ENCODE measurements at places on chromosomes 2 and 18. TPM values are rescaled to one million over a fixed set of nuclear protein-coding genes. Genes with fewer than 3 reads are reported as not detected.

The TMEM200C gene
- total RNA-seq, result 1.6 TPM

The PLA2R1 gene
- total RNA-seq, result 24.1 TPM

The METTL5 gene
- total RNA-seq, result 763 TPM

DNA sequence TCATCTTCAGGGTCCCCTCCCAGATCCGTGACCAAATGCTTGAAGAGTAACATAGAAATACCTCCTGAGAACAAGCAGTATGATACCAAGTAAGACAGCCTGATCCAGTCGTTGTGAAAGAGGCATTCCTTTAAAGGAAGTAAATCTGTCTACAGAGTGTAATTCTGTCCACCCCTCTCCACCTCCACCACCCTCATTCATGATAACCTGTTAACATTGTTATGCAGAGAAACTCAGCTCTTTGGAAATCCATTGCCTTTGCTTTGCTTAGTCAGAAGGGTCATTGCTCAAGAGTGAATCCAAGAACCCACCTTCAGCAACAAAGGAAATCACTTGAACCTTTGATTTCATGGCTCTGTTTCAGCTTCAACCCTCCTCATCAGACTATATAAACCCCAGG, 155.6 kb downstream of the CYP26B1 start:
- DNase-seq, result no peak

DNA sequence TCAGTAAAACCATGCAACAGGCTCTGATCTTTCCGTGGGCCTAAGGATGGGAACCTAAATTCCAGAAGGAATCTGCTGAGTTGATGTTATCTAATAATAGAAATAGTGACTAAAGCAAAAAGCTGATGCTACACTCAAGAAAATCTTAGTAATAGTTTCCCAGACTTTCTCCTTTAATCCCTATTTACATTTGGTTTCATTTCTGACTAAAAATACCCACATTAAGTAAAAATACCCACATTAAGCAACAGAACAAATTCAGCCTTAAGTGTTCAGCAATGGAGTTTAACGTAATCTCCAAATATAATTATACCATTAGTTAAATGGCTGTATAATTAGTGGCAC, 50.3 kb downstream of the CCBE1 start:
- DNase-seq, result no peak

GRCh38 chr2:234950730-234951663, 820 bp upstream of the SH3BP4 start:
- no peak for DNase-seq

The TUBA3E gene
- total RNA-seq, result not detected

The SIX3 gene
- total RNA-seq, result not detected

GRCh38 chr2:187982668-187983067, 309.0 kb upstream of the GULP1 start:
- no peak for DNase-seq

- DNase-seq, result no peak
Observed at GRCh38 chr2:78979380-78980151, 45.9 kb upstream of the REG3G start.

- DNase-seq, result no peak
Observed at GRCh38 chr2:217069263-217070042, 209.6 kb upstream of the TNP1 start.

DNA sequence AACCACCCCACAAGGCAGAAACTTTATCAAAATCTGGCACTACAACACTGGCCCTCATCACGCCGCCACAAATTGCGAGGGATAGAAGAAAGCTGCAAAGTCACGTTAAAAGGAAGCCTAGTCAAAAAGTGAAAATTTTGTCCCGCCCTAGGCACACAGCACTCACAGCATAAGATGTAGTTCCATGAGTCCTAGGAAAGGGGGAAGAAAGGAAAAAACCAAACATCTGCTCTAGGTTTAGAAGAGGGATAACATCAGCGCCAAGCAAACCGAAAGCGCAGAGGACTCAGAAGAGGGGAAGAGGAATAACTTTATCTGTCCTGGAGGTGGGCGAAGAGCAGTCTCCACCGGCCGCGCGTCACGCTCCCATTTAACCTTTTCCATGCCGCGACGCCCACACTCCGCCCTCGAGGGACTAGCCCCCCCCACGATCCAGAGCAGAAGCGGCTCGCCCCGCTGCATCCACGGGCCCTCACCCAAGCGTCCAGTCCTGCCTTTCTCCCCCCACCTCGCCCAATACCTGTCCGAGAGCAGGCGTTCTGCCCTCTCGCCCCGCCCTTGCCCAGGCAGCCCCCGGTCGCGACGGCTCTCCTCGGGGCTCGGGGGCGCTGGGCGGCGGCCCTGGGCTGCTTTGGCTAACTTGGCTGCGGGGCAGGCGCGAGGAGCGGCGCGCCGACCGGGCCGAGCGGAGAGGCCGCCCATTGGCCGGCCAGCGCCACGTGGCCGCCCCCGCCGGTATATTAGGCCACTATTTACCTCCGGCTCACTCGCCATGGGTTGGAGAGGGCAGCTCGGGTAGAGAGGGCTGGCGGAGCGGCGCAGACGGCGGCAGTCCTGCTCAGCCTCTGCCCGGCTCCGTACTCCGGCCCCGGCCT, at the start of gene HOXD1:
Gene HOXD1 (plus strand): TSS at position 770 of the 875 bp plus-strand sequence. CDS start 134 bp downstream, outside the sequence.
- DNase-seq, result peak; percentile 50

DNA sequence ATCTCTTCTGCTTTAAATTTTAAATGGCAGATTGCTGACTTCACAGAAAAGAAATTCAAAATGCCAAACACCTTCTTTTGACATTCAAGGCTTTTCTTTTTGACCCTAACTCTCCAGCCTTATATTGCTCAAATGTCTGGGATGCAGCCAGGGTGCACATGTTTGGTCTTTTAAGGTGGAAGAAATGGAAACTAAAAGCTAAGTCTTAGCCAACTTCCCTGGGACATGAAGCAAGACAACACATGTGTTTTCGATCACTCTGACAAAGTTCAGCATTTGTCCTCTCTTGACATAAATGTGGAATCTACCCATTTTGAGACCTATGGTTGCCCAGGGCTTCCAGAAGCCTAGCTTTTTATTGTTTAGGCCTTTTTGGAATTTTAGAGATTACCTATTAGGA, 161.6 kb downstream of the RDH14 start:
- DNase-seq, result no peak

DNA sequence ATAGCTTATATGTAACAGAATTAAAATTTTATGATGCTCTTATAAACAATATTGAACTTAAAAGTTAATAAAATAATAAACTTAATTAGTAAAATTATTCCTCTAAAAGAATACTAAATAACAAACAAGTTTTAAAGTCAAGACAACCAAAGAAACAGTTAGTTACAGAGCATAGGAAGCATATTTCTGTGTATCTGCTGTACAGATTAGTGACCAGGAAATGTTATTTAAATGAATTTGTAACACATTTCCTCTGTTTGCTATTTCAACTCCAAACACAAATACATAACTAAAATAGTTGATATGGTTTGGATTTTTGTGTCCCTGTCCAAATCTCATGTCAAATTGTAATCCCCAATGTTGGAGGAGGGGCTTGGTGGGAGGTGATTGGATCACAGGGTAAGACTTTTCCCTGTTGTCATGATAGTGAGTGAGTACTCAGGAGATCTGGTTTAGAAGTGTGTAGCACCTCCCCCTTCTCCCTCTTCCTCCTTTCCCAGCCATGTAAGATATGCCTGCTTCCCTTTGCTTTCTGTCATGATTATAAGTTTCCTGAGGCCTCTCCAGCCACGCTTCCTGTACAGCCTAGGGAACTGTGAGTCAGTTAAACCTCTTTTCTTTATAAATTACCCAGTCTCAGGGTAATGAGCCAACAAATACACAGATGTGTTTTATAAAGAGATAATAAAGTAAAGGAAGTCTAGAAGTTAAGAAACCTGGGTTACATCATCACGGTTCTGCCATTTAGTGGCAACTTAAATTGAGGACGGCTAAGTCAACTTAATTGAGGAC, 51.8 kb downstream of the ROCK2 start:
- no peak for DNase-seq

- no peak for DNase-seq
Observed at GRCh38 chr2:240133401-240133800, 2.7 kb downstream of the COPS9 start.

- peak; percentile 17 for DNase-seq
Observed at GRCh38 chr2:39593439-39594393, 72.0 kb upstream of the TMEM178A start.

The RAB10 gene
- 108 TPM for total RNA-seq

- no peak for DNase-seq
Observed at GRCh38 chr2:3557639-3558204, 411 bp downstream of the RNASEH1 start.

GRCh38 chr18:31176531-31176930, 13.9 kb upstream of the DSC1 start:
- DNase-seq, result no peak

The KCNF1 gene
- total RNA-seq, result not detected

GRCh38 chr18:71252351-71252865, 963.6 kb downstream of the SOCS6 start:
- no peak for DNase-seq

DNA sequence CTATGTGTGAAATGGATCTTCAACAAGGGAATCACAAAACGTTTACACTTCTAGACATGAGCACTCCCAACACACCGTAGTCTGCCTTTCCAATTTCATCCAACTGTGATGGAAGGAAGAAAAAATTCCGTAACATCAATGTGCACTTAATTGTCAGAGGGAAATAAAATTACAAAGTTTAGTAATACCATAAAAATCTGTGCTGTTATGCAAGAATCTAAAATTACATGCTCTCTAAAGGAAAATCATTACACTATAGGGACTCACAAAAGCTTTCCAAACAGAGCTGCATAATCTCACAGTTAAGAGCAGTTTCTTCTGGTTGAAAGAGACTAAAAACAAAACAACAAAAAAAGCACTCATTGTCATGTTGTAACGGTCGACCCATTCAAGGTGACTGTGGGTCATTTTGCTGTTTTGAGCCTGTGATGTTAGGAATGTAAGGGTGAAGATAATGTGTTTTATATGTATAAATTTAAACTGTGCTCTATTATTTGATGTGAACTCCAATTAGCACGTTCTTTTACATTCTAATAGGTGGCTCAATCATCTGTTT, 698.0 kb downstream of the TDRD15 start:
- no peak for DNase-seq

DNA sequence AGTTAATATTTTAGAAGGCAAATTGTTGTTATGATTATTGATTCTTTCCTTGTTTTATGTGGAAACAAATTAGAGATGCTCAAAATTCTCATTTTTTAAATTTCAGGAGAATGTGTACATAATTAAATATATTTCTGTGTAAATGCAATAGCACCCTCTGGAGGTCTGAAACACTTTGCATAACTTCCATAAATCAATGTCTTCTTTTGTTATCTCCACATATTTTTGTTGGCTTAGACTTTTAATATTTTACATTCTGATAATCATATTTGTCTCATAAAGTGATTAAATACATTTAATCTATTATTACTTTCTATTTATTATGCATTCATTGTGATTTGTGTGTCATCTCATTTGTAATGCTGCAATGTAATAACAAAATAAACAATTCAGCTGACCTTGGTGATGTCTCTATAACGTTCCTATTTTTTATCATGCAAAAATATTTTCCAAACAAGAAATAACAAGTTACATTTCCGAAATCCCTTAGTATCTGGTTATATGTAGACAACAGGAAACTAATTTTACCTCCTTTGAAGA, 201.8 kb upstream of the GALNT5 start:
- no peak for DNase-seq

GRCh38 chr2:134324947-134325346, 71.1 kb downstream of the MGAT5 start:
- no peak for DNase-seq

The COLEC11 gene
- total RNA-seq, result 0.37 TPM

- peak; percentile 34 for DNase-seq
Observed at GRCh38 chr2:71223767-71224333, 3.1 kb downstream of the PAIP2B start.

GRCh38 chr2:207265869-207266268, 100.1 kb upstream of the KLF7 start:
- DNase-seq, result no peak

DNA sequence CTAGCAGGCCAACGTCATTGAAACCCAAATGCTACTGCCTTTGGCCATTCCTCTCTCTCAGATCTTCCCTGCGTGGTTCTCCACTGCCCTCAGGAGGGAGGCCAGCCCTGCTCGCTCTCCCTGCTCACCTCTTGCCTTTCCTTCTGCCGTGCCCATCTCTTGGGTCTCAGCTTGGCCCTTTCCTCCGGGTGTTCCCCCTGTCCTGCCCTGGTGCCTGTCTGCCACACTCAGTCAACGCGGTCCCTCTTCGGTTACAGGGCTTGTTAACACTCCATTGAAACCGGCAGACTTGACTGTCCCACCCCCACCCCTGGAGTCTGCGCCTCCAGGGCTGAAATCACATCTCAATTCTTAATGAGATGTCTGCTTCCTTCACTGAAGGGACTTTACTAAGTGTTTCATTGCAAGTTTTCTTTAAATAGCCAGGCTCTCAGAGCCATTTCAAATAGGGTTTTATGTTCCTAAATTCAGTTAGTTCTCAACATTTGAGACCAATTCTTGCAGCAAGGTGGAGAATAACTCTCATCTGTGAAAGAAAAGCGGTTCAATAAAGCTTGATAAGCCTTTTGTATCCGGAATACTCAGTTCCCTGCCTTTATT, 237.6 kb downstream of the DYSF start:
- DNase-seq, result no peak
